Suppressor macrophage (primary cell): ENCODE measurements at places on chromosomes 1 and 21.

DNA sequence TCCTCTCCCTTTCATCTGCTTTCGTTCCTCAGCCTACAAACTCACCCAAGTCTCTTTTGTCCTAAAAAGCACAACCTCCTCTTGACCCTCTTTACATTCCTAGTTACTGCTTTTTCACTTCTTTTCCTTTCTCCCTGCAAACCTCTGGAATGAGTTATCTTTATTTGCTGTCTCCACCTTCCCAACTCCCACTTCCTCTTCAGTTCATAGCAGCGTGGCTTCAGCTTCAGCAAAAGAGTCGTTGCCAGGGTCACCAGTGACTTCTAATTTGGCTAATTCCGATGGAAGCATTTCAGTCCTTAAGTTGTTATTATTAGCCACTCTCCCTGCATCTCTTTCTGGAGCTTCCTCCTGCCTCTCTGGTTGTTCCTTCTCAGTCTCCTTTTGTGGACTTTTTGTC, 6.2 kb upstream of the TMEM54 start:
- no peak for DNase-seq

- peak; percentile 17 for DNase-seq
These were observed 2.5 kb upstream of the ERO1B start for GRCh38 chr1:236284291-236284721.

DNA sequence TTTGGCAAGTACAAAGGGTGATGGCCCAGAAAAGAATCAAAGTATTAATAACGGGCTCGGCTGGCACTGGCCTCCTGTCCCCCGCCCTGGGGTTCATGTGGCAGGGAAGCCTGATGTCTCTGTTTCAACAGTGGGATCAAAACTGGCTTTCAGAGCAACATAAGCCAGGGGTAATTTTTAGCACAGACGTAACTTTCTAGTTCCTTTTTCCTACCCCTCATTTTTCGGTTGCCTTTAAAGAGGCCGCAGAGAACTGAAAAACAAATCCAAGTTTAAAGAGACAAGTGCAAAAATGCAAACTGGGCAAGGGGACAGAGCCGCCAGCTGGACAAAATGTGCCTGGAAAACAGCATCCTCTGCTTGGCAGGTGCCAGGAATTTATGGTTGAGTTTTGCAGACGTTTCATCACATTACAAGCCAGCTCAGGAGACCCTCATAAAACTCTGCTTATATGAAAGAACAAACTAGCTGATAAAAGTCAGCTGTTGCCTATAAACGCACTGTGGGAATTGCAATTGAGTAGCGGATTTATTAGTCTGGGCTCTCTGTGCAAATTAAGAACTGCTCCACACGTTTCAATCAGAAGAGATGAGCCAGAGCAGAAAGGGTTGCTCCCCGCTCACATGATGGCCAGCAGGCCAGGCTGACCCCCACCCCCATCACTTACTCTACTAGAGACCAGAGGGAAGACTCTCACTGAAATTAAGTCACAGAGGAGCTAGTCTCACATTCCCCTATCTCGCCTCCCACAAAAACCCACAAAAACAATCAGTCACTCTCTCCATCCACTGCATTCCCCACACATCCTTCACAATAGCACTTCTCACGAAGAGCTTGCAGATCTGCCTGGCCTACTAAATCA, 15.8 kb upstream of the CDCA8 start:
- peak; percentile 14 for DNase-seq

GRCh38 chr1:153355445-153356071, 2.1 kb upstream of the S100A9 start:
- peak; percentile 96 for DNase-seq

GRCh38 chr1:183569801-183570200, 20.5 kb downstream of the NCF2 start:
- DNase-seq: no peak

DNA sequence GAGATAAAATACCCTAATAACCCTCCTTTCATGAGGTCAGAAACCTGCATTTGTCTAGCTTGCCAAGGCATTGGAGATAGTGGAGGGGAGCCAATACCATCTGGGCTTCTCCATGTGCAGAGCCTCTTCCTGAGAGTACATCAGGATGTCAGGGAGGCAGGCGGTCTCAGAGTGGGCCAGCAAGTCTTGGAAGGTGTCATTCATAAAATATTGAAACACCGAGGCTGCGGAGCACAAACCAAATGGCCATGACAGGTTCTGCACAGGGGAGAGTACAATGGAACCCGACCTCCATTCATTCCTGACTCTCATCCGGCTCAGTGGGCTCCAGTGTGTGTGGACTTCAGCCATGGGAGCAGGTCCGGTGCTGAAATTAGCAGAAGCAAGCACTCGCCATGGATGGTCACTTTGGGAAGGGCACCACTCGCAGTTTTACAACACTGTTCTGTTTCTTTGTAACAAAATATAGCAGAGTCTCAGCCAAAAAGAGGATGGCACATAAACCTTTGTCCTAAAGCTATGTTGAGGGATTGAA, 446.6 kb downstream of the SIPA1L2 start:
- no peak for DNase-seq

GRCh38 chr1:6445062-6445763, 20.6 kb downstream of the ESPN start:
- DNase-seq: peak; percentile 35

- no peak for DNase-seq
These were observed 3.2 kb downstream of the IRF2BP2 start for GRCh38 chr1:234606784-234607108.

DNA sequence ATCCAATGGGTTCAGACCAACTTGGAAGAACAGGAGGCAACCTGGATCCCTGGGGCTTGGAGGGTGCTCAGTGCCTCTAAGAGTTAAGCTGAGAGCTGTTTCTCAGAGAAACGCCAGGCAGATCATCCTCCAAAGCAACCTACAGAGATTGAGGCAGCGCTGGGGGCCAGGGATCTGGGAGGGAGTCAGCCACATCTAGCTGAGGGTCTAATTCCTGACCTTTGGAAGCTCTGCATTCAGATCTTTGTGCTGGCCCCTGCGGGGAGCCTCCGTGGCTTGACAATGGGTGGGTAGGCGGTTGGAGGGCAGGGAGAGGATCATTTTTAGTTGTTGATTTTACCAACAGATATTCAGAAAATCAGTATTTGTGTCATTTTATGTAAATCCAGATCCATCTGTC, 79.3 kb downstream of the DDX20 start:
- no peak for DNase-seq

DNA sequence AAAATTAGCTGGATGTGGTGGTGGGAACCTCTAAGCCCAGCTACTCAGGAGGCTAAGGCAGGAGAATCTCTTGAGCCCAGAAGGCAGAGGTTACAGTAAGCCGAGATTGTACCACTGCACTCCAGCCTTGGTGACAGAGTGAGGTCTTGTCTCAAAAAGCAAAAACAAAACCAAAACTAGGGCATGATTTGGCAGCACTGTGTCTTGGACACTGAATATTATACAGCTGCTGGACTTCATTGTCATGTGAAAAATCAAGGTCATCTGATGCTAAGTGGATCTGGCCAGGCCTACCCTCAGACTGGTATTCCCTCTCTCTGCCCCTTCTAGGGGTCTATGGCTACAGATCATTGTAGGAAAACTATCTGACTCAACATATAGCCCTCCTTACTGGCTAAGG, 55.2 kb upstream of the MRPS6 start:
- no peak for DNase-seq

DNA sequence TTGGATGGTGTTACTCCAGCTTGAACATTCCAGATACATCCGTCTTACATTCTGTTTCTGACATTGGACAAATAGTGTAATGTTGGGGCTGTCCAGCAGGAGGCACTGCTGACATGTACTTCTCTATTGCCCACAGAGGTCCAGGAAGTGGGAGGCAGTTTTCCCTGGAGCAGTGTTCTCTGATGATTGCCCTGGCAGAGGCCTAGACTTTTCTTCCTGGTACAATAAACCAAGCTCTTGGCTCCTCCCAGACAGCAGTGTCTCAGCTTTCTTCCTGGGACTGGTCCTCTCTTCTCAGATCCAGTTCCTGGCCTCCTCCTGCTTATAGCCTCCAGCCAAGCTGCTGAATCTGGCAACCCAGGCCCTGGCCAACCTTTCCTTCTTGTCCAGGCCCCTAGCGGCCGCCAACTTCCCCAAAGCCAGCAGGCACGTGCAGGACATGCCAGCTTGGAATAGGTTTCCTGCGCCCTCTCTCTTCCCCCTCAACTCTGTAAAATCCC, 14.9 kb upstream of the IFNLR1 start:
- peak; percentile 75 for DNase-seq

- peak; percentile 31 for DNase-seq
These were observed 3.6 kb upstream of the INAVA start for GRCh38 chr1:200890818-200891773.

DNA sequence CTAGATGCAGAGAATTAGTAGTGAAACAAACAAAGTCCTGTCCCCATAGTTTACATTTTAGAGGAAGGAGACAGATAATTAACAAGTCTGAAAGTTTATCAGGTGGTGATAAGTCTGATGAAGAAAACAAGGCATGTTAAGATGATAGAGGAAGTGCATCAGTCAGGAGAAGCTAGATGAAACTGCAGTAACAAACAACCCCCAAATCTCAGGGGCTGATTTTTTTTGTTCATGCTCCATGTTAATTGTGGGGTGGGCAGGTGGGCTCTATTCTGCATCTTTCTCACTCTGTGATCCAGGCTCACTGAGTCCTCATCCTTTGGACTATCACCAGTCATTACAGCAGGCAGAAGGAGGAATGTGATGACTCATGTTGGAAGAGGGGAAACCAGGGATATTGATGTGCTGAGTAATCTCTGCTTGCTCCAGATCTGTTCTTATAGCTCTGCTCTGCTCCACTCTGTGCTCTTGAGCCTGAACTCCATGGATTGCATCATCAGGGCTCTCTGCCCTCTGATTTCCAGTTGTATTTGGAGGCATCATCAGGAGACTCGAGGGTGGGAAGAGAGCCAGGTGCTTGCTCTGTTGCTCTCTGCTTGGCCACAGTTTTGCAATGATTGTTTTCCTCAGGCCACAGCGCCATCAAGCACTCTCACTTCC, 166.9 kb downstream of the IER5 start:
- DNase-seq: no peak

DNA sequence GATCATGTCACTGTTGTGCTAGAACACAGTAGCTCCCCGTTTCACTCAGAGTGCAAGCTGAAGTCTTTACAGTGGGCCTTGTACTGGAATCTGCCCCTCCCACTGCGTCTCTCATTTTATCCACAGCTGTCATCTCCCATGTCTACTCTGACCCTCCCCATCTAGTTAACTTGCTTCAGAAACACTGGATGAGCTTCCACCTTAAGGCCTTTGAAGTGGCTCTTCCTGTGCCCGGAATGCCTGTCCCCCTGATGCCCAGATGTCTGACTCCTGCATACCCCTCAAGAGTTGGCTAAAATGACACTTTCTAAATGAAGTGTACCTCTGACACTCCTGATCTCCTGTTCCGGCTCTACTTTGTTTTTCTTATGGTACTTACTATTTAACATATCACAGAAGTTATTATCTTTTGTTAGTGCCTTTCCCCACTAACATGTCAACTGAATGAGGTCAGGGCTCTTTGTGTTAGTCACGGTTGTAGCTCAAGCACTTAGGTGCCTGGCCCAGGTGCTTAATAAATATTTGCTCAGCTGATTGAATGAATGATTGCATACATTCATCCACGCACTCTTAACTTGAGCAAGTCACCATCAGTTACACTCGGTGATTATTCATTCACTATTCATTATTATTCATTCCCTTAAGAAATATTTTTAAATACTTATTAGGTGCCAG, 13.3 kb downstream of the ARV1 start:
- no peak for DNase-seq

DNA sequence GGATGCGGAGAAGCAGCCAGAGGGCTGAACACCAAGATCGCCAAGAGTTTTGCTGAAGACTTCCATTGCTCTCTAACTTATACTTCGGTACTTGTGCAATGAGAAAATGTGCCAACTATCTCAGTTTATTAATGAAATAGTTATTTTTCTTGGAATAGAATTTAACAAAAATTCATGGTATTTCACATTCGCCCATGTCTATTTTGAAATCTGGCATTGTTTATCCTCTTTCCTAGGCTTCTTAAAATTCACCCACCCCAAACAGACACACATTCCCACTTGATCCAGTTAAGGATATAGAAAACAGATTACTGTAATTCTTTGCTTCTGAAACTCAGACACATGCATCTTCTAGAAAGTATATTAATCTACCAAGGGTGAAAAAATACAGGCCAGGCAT, 56.3 kb upstream of the ADAMTS5 start:
- DNase-seq: no peak

DNA sequence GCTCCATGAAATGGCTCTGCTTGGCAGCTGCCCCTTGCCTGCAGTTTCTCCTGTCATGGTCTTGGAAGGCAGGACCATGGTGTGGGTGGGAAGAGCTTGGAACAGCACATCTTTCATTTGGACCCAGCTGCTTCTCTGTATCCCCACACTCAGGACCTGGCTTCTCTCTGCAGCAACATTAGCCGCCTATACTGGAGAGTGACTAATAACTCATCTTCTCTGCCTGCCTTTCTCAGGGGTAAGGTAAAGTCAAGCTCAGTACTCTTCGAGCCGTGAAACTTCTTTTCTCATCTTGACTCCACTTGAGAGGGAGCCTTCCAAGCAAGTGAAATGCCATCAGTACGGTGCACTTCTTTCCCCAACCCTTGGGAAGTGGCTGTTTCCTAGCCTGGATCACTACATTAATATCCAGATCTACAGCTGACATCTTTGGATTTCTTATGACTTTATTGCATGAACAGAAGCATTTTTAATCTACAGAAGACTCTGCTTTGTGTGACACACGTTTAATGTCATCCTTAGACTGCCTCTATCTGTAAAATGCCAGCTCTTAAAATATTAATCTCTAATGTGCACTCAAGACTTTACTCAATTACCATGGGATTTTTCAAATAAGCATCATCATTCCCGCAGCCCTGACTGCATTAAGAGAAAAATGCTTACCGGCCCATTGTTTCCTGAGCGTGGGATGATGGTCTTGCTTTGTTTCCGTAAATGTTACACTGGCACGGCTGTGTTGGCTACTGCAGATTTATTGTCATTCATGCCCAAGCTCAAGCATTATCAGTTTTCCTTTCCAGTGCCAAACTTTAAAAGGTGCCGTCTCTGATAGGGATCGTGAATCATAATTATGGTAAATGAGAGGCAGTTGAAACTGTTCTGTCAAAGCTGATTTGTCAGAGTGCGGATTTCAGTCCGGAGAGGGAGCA, 242.9 kb downstream of the HHAT start:
- no peak for DNase-seq

GRCh38 chr1:48500541-48501450, 28.8 kb upstream of the SPATA6 start:
- no peak for DNase-seq

- no peak for DNase-seq
These were observed 65.2 kb downstream of the SYT2 start for GRCh38 chr1:202645097-202645476.

- peak; percentile 57 for DNase-seq
These were observed 1.1 kb downstream of the TOR1AIP1 start for GRCh38 chr1:179883040-179883744.

- no peak for DNase-seq
These were observed 95.1 kb upstream of the WLS start for GRCh38 chr1:68327414-68327813.

DNA sequence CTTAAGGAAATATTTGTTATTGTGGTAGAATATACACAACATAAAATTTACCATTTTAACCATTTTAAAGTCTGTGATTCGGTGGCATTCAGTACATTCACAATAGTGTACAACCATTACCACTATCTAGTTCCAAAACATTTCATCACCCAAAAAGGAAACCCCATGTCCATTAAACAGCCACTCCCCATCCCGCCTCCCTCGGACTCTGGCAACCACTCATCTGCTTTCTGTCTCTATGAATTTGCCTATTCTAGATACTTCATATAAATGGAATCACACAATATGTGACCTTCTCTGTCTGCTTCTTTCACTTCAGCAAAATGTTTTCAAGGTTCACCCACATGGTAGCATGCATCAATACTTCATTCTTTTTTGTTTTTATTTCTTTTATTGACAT, 51.3 kb downstream of the PTP4A2 start:
- peak; percentile 47 for DNase-seq
